ENCODE measurements at places on chromosomes 3 and 15. TPM values are rescaled to one million over a fixed set of nuclear protein-coding genes. Genes with fewer than 3 reads are reported as not detected.

Gene FOXB1
- not detected for total RNA-seq

Gene BTLA
- total RNA-seq: not detected

Gene CA12
- 19.8 TPM for total RNA-seq

Gene BFSP2
- total RNA-seq: not detected

Gene EBLN2
- 3.8 TPM for total RNA-seq

Gene CYP1A1
- 2.3 TPM for total RNA-seq

Gene CTXN2
- total RNA-seq: not detected

Gene HTR3E
- not detected for total RNA-seq

Gene TERC
- total RNA-seq: 544 TPM

Gene STOML1
- 10.1 TPM for total RNA-seq

Gene MYO5C
- 16.7 TPM for total RNA-seq

Gene KLHL40
- total RNA-seq: not detected

DNA sequence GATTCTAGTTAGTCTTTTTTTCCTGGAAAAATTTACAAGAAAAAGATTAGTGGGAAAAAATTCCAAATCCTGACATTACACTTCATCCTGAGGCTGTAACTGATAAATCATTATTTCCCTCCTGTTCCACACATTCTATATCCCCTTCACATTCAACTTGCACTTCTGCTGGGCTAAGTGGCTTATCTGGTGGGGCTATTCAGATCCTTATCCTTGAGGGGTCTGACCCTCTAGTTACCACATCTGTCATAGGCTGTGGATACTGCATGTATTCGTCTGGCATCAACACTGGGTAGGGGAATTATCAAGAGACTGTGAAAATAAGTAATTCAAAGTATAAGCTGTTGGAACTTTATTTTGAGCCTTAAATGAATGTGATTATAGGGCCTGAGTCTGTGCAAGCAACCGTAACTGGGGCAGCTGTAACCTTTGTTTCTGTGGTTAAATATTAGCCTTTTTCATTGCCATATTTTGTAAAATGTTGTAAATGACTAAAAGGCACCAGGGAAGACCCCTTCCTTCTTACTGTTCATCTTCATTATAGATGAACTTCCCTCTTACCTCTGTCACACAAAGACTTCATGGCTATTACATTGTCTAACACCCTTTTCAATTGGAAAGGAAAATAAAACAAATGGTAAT lies 28.0 kb upstream of the TEX9 start:
- DNase-seq: no peak

- no peak for DNase-seq
Measured at GRCh38 chr3:190360228-190360627, 27.7 kb upstream of the CLDN16 start.

GRCh38 chr3:51478630-51479029 lies 21.2 kb downstream of the DCAF1 start:
- DNase-seq: no peak

DNA sequence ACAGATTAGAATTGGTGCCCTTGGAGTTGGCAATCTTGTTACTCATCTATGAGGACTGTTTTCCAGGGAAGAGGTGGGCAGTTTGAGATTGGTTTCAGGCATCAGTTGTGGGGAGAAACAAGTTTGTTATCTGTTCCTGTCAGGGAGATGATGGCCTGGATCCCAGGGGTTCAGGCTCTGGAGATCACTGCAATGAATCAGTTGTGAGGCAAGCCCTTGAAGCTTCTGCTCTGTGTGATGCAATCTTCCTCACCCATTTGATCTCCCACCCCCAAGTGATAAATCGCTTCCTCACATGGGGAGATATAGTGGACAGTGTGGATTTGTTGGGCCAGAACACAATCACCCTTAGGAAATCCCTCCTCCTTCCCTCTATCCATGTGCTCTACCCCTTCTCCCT lies 276.6 kb upstream of the LRTM1 start:
- no peak for DNase-seq

DNA sequence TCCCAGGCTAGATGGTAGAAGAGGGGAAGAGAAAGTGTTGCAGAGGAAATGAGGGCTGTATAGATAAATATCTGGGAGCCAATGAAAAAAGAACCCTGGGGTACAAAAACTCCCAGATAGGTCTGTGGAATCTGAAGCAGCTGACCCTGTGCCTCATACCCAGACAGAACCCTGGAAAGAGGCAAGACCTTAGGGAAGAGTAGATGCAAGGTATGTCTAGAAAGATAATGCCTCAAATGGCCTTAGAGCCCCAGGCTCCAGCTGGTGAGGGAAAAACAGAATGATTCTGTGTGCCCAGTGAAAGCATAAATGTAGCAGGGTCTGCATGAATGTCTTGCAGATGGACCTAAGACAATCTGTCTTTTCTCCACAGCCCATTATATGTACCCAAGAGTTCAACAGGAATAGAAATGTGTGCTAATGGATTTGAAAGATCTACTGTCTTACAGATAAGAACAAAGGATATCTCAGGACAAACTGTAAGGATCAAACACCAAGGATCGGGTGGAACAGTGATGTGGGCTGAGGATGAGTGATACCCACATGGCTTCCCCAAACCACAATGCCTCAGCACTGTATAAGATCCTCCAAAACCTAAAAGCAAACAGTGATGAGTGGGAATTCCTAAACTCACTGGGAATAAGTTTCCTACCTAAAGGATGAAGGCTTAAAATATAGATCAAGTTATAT lies 58.8 kb downstream of the NCEH1 start:
- no peak for DNase-seq

- DNase-seq: no peak
Measured at GRCh38 chr3:71896751-71897150, 111.8 kb upstream of the PROK2 start.

DNA sequence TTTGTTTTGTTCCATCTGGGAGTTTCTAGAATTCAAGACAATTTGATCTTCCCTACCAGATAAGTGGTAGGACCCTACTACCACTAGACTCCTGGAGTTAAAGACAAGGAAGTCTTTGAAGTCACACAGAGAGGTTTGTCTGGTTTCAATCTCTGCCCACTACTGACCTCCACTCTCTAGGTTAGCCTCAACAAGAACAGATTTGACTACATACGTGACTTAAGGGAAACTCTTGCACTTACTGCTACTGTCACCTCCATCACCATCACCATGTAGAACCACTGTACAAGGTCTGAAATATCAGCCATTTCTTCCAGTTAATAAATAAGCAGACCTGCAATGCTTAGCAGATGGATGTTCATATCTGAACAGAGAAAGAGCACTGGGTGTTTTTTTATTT lies 148.3 kb upstream of the ARHGEF26 start:
- no peak for DNase-seq

- DNase-seq: no peak
Measured at GRCh38 chr15:41647262-41647661, 12.9 kb upstream of the MGA start.

DNA sequence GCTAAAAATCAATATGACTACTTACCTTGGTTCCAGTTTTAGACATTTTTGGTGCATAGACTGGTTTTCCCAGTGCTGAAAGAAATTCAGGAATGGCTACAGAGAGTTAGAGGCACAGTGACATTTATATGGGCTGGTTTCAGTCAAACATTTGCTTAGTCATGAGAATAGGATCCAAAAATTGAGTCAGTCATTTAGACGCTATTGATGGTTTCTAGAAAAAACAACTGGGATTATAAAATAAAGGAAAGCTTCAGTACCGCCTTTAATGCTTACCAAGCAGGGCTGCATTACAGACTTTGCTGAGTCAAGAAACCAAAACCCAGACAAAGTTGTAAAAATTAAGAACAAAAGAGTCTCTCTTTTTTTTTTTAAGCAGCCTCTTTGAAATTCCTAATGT lies at the start of gene CRYGS:
Gene CRYGS (minus strand): TSS at position 100 of the 400 bp plus-strand sequence. CDS start 54 bp downstream, at position 46.
- DNase-seq: peak; percentile 39

DNA sequence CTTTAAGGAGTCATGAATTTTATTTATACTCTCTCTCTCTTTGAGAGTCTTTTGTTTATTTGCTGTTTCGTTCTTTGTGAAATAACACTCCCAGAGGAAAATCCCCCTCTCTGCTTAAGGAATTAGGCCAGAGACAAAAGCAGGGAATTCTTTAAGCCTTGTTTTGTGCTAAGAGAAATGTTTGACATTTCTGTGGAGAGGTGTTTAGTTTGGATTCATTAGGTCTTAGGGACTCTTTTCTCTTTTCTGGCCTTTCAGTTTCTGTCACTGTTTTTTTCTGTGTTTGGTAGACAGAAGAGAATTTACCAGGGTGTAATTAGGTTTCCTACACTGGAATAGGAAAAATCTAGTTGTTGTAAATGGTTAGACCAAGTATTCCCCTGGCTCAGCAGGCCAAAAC lies 241.8 kb upstream of the NR2F2 start:
- no peak for DNase-seq

GRCh38 chr3:20406611-20407011 lies 220.6 kb upstream of the SGO1 start:
- DNase-seq: no peak

GRCh38 chr3:139281522-139282196 lies 62.2 kb upstream of the MRPS22 start:
- no peak for DNase-seq

DNA sequence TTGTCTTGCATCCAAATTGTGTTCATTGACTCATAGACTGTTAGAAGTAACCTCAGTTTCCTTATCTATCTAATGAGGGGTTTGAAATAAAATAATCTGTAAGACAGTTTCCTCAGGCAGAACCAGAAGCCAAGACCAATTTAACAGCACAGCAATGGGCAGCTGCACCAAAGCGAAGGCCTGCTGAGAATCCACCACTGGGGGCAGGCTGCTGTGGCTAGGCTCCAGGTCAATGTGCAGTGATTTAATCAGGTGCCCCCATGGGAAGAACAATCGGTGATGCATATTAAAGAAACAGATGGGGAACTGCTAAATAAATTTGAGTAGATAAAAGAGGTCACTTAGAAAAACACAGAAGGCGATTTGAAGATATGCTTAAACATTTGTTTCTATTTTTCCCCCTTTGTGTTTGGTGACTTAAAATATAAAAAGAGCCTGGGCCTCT lies 28.0 kb upstream of the TMOD3 start:
- peak; percentile 49 for DNase-seq

DNA sequence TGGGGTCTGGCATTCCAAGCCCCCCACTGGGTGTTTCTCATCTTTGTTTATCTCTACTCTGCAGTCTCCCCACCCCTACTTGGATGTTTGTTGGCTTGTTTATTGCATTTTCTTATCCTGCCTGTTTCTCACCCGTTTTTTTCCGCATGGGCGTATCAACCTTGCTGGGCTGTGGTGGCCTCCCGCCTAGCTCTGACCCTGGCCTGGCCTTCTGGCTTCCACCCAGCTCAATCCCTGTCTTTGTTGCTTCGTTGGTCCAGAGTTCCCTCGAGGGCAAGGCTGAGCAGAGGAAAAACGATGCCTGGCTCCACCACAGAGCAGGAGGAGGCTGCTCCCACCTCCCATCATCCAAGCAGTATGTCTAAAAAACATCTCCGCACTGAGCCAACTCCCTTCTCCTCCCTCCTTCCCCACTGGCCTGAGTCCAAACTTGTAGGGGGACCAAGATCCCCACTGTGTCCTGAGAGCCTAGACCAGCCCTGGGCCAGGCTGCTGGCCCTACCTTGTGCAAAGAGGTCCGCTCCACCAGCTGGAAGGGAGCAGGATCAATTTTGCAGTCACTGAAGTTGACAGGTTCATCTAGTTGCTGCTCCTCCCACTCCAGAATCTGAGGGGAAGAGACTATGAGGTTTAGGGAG lies 9.8 kb downstream of the CLCN2 start:
- no peak for DNase-seq

- DNase-seq: no peak
Measured at GRCh38 chr3:10462641-10463532, 42.5 kb downstream of the ATP2B2 start.

DNA sequence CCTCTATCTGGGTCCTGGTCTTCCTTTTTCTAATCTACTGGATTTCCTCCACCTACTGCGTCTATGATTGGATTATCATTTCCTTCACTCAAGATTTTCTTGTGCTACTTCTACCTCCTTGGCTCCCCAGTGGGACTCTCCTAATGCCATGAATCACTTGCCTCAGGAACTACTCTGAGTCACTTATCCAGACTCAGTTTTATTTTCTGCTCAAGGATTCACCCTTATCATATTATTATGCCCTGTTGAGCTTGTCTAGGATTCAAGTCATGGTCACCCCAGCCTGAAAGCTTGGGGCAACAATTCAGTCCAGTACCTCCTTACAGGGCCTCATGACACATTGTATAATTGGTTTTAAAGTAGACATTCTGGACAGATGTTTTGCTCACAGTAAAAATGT lies 968.1 kb downstream of the ROBO1 start:
- DNase-seq: no peak

DNA sequence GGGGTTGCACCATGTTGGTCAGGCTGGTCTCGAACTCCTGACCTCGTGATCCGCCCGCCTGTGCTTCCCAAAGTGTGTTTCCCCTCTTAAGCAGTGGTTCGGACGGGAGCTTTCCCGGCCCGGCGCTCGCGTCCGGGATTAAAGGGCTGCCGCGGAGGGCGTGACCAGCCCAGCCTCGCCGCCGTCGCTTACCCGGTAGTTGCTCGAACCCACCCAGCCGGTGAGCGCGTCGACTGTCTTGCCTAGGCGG lies 513 bp downstream of the CLASP2 start:
- DNase-seq: no peak

DNA sequence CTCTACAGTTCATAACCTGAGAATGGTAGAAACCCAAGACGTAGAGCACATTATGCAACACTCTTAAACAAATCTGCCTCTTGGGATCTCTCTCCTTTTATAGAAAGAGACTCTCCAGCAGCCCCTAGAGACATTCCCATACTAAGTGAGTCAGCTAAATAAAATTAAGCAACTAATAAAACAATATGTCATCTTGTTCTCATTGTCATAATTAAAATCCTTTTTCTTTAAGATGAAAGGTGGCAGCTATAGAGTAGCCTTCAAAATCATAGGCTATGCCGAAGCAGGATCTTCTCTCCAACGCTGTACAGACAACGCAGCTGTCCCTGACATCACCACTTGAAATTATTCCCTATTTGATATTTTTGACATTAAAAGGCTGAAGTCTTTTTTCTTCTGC lies 790.0 kb downstream of the FHIT start:
- no peak for DNase-seq
